ENCODE measurements at places on chromosomes 4 and X.
A peak's percentile ranks its signal among the peaks of the same experiment; 100 is the strongest.

GRCh38 chrX:45769761-45770582 is 569.3 kb upstream of the DIPK2B start:
- DNase-seq: peak; percentile 91

DNA sequence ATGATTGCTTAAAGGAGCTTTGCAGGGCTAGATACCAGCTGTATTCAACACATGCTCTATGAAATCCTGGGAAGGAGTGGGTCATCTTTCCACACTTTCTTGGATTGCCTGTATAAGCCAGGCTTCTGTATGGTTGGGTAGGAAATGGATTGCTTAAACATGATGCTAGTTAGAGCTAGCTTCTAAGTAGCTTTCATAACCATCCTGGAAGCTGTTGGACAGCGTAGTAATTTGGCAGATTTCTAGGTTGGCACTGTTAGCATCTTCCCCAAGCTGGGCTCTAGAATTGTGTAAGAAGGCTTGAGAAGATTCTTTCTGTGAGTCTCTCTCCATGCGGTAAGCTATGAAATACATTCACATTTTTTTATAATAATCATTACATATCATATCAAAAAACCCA is 127.3 kb downstream of the LINC00632 start:
- DNase-seq: no peak

DNA sequence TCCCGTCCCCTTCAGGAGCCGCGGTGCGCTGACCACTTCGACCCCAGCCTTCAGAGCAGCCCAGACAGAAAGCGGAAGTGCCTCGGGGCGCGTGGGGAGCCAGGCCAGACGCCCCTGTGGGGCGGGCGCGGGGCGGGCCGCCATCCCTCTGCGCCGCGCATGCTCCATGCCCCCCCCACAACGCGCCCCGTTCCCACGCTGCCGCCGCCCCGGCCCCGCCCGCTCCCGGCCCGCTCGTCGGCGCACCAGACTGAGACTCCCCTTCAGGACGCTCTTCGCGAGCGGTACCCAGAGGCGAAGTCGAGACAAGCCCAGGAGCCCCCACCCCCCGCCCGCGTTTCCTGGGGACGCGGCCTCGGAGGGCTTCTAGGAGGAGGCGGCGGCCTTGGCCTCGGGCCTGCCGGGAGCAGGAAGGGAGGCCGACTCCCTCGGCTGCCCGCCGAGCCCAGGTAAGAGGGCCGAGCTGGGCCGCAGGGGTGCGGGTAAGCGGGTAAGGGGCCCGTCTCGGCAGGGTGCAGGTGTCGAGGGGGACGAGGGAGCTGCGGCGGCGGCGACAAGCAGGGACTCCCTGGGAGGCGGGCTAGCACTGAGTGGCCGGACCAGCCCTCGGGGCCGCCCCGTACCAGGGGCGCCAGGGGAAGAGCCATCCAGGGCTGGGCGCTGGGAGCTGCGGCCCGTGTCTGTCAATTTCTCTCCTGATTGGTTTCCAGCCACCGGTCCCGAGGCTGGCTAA is at the start of gene ZFP92:
Gene ZFP92, plus strand, starts transcription at position 218 of the 733 bp plus-strand sequence. CDS start 6,851 bp downstream, outside the sequence.
- DNase-seq: no peak

DNA sequence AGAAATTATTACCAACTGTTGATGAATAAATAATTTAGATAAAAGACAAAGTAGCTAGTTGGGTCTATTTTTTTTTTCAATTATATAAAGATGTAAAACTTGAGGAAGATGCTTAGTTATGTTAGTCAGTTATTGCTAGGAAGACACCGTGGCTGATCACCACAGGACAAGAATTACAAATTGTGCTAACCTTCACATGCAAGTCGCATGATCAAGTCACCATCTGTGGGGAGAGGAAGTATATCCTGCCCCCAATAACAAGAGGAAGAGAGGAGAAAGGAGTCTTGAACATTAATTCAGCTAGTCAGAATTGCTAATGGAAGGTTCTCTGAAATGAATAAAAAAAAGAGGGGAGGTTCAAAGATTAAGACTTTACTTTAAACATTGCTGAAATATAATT is 52.3 kb downstream of the CPEB2 start:
- no peak for DNase-seq

- DNase-seq: peak; percentile 82
Measured at GRCh38 chrX:68989865-68990606, 161.2 kb downstream of the EFNB1 start.

DNA sequence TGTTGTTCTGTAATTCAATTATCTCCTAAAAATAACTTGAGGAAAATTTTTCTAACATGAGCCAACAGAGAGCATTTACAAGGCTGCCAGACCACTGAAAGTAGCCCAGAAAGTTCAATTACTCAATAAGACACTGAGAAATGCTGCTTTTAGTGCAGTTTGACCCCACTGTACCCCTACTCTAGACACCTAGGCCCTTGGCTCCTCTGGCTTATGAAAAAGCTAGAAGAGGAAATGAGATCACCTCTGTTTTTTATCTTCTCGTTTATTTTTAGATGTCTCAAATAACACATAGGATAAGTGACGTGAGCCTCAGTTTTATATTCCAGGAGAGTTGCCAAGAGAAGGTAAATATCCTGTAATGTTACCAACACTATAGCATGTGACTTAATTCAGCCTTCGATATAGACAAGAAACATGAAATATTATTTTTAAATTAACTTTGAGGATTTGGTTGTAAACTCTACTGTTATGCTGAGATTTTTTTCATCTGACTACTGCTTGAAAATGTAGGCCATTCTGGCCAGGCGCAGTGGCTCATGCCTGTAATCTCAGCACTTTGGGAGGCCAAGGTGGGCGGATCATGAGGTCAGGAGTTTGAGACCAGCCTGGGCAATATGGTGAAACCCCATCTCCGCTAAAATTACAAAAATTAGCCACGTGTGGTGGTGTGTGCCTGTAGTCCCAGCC is 24.4 kb downstream of the TNIP3 start:
- DNase-seq: peak; percentile 89

- no peak for DNase-seq
Measured at GRCh38 chr4:181365671-181366070, 877.5 kb upstream of the TENM3 start.

DNA sequence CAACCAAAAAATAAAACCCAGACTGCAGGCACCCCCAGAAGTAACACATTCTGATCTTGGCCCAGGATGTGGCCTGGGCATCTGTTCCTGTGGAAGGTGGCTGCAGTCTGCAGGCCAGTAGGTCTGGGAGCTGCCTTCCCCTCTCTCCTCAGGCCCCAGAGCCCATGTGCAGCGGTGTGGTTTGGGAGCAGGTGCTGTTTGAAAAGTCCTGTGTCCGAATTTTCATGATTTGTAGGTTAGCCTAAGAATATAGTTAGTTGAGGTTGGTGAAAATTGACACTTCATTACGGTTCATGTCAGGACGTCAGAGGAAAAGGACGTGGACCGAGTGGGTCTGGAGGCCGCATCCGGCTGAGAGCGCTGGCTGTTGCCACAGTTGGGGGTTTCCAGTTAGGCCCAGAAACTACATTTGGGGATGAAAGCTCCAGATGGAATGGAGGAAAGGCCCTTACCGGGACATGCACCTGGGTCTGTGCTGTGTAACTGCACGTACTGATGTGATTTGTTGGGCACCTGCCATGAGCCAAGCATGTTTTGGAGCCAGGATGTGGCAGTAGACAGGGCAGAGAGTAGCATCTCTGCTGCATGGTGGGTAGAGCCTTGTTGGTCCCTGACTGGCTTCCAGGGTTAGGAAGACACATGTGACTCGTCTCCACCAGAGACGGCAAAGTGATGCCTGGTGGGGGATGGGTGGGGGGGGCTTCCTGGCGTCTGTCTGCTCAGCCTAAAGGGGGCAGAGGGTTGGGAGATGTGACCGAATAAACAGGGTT is 21.7 kb upstream of the HGFAC start:
- no peak for DNase-seq

DNA sequence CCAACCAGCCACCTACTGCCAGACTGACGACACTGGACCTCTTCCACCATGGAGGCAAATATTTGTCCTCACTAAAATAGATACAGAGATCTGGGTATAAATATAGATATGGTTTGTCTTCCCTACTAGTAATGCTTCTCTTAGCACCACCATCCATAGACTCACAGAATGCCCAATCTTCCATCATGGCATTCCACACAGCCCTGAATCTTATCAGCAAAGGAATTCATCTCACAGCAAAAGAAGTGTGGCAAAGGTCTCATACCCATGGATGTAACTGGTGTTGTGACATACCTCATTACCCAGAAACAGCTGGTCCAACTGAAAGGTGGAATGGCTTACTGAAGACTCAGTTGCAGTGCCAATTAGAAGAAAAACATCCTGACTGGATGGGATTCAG is 47.2 kb upstream of the HS6ST2 start:
- no peak for DNase-seq
